ENCODE measurements at places on chromosomes 1 and 21. TPM values are rescaled to one million over a fixed set of nuclear protein-coding genes. Genes with fewer than 3 reads are reported as not detected.

Gene ILDR2
- 0.90 TPM for total RNA-seq

Gene GJC2
- 0.16 TPM for total RNA-seq

Gene CHI3L2
- 0.55 TPM for total RNA-seq

Gene PROK1
- not detected for total RNA-seq

Gene C1orf53
- 3.0 TPM for total RNA-seq

All from SK-MEL-5 (cell line).